ENCODE measurements at places on chromosomes 1 and 21. TPM values are rescaled to one million over a fixed set of nuclear protein-coding genes. Genes with fewer than 3 reads are reported as not detected.

Gene LRRC38
- not detected for total RNA-seq

Gene IFI44
- 19.4 TPM for total RNA-seq

Gene OPRD1
- not detected for total RNA-seq

Gene SMIM34
- not detected for total RNA-seq

Gene SEMA4A
- 2.0 TPM for total RNA-seq

Gene LRRC53
- not detected for total RNA-seq

Gene LRRC71
- not detected for total RNA-seq

Gene HMGCL
- total RNA-seq = 72.5 TPM

Gene ZNF695
- not detected for total RNA-seq

Gene LAMTOR2
- total RNA-seq = 28.3 TPM

Gene ALG14
- total RNA-seq = 2.4 TPM

Gene UBL4B
- not detected for total RNA-seq

Gene SLC16A4
- total RNA-seq = 54.2 TPM
